ENCODE measurements at places on chromosomes 11 and 22.

DNA sequence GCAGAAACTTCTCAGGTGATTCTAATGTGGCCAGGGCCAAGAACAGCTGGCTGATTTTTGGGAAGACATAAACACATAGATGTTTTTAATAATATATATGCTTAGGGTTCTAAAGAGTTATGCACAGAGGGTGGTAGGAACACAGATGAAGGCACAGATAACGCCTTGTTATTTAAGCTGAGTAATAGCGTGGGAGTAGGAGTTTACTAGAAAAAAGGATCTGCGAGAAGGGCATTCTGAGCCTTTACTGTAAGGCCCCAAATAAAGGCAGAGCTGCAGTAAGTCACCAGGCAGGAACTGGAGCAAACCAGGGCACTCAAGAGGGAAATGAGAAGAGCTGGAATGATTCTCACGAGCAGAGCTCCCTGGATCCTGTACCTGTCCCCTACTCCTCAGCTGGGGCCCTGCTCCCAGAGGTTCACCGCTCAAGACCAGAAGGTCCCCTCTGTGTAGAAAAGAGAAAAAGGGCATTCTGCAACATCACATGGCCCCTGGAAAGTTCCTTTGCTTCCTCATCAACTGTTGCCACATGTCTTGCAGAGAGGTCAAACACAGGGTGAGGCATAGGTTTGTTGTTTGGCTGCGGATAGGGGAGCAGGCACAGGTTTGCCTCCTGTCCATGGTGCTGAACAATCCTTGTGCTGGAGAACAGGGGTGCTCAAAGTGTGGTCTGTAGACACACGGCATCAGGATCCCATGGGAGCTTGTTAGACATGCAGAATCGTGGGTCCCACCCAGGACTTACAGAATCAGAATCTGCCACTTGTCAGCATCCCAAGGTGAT lies 125.7 kb downstream of the TENM4 start:
- no peak for DNase-seq

GRCh38 chr11:71064702-71065515 lies 187.5 kb downstream of the SHANK2 start:
- no peak for DNase-seq

- DNase-seq = no peak
Measured at GRCh38 chr22:29110946-29111345, 38.1 kb downstream of the KREMEN1 start.

DNA sequence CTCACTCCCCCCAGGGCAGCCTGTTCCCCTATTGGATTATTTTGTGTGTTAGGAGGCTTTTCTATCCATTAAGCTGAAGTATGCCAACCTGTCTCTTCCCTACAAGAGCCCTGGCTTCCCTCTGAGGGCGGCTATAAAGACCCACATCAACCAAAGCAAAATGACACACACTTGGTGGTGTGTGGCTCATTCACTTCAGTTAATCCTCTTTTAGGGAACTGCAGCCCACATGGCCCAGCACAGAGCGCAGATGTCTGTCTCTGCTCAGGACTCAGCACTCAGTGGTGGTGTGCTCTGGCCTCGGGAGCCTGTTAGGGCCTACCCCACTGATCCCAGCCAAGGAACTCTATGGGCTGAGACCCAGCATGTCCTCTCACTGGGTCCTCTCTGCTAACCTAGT lies 32.2 kb upstream of the LRRC10B start:
- no peak for DNase-seq

DNA sequence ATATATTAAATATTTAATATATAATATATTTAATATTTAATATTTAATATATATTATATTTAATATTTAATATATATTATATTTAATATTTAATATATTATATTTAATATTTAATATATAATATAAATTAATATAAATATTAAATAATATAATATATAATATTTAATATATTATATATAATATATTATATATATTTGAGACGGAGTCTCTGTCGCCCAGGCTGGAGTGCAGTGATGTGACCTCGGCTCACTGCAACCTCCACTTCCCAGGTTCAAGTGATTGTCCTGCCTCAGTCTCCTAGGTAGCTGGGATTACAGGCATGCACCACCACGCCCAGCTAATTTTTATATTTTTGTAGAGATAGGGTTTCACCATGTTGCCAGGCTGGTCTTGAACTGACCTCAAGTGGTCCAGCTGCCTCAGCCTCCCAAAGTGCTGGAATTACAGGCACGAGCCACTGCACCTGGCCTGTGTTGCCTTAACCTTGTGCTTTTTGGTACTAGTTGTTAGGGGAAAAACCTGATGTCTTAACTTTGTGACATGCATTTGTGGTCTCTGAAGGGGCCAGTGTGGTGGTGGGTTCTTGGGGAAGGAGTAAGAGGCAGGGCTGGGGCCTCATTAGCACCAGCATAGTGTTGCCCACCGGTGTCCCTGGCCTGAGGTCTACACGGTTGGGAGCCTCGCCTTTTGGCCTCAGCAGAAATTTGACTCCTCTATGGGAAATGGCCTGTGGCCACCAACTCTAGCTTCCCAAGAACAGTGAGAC lies 16.6 kb downstream of the SEC14L3 start:
- DNase-seq = no peak

GRCh38 chr22:40620464-40621046 lies 16.0 kb downstream of the MRTFA start:
- DNase-seq = no peak

DNA sequence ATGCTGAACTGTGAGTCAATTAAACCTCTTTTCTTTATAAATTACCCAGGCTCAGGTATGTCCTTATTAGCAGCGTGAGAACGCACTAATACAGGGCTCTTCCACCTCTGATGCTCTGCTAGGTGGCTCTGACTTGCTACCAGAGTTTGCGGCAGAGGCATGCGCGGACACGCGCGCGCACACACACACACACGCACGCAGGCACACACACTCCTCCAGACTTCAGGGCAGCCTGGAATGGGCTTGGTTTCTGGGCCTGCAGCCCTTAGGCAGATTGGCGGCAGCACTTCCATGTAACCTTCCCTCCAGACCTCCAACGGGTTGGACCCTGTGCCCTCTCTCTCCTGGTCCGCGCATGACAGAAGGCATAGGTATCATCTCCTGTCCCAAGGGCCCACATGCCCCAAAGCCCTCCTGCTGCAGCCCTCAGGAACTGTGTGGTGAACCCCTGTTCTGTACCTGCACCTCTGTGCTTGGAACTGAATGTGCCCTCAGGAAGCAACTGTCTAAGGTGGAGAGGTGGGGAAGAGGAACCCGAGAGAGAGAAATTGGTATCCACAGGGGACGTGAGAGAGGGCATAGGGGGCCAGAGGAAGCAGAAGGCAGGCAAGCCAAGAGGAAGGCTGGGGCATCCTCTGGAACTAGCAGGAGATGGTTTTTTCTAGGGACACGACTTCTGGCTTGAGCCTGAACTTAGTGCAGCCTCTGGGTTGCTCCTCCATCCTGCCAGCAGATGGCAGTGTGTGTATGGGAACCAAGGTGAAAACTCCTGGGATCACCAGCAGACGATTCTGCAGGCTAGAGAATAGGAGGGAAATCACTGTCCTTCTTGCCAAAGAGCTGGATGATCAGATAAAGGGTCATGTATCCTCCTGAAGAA lies 23.4 kb upstream of the RIC3 start:
- DNase-seq = no peak

DNA sequence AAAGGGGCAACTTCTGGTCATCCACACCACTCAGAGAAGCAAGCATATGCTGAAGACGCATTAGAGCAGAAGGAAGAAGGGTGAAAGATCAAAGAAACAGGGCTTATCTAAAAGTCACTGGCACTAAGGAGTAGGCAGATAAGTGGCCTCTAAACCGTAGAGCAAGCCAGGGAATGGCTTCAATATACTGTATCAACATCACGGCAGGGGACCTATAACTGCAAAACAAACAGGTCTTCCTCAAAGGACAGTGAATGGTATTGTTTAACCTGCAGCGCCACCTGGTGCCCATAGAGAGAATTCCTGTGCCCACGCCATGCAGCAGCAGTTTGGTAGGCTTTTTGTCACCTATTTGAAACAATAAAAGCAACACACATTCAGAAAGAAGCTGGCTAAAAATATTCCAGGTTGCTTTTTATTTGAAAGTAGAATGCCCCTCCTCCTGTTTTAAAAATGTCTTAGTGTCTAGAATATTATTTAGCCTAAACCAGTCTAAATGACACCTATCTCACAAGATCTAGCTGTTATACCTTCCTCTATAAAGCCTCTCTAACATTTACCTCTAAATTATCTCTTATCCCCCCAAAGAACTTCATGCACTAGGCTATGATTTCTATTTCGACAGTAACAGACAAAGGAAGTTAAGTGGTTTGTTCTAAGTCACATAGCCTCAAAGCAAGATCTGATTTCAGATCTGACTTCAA lies 21.8 kb downstream of the SNX19 start:
- no peak for DNase-seq

- no peak for DNase-seq
Measured at GRCh38 chr22:27768027-27768653, 33.4 kb downstream of the MN1 start.

DNA sequence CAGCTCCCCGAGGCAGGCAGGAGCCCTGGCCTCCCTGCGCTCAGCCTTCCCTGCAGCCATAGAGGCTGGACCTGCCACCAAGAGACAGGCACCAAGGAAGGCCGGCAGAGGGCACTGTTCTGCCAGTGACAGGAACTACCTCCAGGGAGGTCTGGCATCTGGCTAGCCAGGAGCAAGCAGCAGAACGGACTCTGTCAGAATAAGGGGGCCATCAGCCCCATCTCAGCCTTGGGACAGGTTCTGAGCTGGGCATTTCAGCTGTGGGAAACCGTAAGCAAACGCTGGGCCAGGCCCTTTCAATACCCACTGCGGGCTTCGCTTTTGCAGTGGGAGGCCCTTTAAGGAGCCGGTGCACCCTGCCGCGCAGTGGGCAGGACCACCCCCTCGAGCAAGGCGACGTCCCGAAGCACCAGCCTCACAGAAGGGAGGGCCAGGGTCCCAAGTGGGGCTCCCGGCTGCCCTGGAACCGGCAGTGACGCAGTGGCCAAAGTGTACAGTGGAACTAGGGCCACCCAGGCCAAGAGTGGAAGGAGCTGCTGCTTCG lies 18.2 kb downstream of the IFT27 start:
- no peak for DNase-seq
